ENCODE measurements at places on chromosomes 7 and 10. TPM values are rescaled to one million over a fixed set of nuclear protein-coding genes. Genes with fewer than 3 reads are reported as not detected.

- DNase-seq: no peak
Observed at GRCh38 chr10:25048450-25048849, 32.0 kb downstream of the THNSL1 start.

- DNase-seq: no peak
Observed at GRCh38 chr10:75347186-75347585, 54.4 kb downstream of the ZNF503 start.

GOLGA7B gene
- polyA plus RNA-seq: 1.3 TPM

GNGT1 gene
- not detected for polyA plus RNA-seq

- DNase-seq: no peak
Observed at GRCh38 chr7:151252961-151253711, 4.6 kb upstream of the SMARCD3 start.

DNA sequence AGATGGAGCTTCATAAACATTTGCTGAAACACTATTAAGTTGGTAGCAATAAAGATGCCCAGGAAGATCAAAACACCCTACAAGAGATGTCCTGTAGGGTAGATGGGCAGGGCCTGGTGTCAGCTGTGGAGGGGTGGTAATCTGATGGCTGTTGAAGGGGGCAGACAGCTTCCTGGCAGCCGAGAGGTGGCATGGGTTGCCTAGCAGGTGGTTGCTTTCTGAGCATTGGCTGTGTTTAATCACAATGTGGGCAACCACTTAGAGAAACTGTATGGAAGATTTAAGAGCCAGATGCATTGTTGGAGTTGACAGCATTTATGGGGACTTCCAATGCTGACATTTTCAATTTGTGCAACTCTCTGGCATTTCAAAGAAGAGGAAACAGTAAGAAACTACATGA lies 79.9 kb upstream of the SLC26A5 start:
- no peak for DNase-seq

OR13A1 gene
- not detected for polyA plus RNA-seq

CDH23 gene
- 1.1 TPM for polyA plus RNA-seq

- DNase-seq: no peak
Observed at GRCh38 chr10:29434111-29434510, 145.2 kb downstream of the LYZL1 start.

PRPF18 gene
- polyA plus RNA-seq: 42.8 TPM

DNA sequence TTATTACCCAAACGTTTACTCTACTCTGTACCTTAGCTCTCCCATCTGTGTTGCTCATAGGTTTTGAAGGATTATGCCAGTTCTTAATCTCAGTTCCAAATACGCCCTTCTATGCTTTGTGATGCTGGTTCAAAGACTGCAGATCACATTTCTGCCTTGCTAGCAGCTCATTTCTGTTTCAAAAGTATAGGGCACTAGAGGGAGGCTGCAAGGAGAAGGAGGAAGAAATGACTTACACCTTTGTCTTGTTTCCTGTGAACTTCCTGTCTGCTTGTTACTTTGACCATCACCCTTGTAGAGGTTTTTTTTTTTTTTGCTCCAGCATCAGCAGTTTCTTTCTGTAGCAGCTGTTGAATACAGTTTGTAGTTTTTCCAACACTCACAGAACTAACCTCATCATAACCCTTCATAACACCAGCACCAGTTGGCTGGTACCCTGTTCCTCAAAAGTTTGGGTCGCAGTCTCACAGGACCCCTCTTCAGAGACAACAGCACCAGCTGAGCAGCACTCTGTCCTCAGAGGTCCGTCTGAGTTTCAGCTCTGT lies 16.5 kb downstream of the SLK start:
- peak; percentile 25 for DNase-seq

ZNF503 gene
- not detected for polyA plus RNA-seq

DNA sequence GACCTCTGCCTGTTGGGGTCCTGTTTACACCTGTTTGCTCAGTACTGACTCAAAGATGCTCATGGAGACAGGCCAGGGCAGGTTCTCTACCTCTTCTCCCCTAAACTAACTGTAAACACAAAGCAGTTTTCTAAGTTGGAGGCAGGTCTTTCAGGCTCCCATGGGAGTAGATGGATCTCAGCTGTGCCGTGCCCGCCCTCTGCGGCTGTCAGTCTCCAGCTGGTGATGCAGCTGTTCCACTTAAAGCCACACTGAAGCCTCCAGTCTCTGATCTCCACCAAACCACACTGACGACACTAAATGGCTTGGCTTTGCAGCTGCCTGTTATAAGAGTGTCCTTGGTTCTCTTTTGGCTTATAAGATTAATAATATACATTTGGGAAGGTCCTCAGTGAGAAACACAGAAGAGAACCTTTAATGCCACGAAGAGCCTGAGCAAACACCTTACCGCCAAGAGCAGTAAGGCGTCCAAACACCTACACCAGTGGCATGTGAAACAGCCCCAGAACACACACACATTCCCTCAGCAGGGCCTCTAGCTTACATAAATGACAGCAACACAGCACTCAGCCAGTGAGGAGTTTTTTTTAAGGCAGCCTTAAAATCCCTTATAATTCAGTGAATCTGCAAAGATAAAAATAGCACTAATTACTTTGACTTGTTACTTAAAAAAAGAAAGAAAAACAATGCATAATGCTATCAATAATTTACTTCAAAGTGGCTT lies 60.4 kb upstream of the KCNIP2 start:
- no peak for DNase-seq

DNA sequence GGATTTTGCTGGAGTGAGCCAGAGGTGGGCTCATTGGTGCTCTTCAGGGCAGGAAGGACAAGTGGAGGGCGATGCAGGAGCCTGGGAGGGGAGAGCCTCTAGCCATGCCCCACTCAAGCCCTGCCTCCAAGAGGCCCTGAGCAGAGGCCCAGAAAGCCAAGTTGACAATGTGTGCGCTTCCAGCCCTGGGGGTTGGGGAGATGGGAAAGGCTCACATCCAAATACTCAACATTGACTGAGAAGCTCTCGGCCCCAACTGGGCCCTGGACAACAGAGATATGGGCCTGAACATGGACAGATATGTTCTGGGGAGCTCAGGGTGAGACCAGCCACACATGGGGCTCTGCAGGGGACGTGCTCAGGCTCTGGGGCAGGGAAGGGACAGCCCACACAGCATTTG lies 39.0 kb downstream of the FRMPD2 start:
- DNase-seq: no peak

ATG9B gene
- polyA plus RNA-seq: 38.7 TPM

FBXO24 gene
- 0.22 TPM for polyA plus RNA-seq

- DNase-seq: peak; percentile 51
Observed at GRCh38 chr10:133388973-133389818, 4.8 kb upstream of the MTG1 start.

DNA sequence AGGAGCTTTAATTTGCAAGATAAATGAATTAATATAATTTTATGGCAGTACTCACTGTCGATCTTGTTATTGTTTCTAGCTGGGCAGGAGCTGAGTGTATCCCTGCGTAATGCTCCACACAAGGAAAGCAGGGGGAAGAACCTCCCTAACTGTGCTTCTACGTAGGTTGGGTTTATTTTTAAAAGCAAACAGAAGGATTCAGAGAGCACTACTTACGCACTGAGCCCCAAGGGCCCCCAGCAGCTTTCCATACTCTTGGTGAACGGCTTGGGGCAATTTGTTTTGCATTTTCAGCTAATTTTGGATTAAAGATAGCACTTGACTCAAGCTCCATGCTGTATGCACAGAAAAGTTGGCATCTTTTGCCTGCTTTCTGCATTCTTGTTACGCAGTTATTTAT lies 9.6 kb downstream of the DUSP5 start:
- DNase-seq: no peak

GRCh38 chr7:132499065-132499464 lies 77.2 kb downstream of the PLXNA4 start:
- no peak for DNase-seq

DNA sequence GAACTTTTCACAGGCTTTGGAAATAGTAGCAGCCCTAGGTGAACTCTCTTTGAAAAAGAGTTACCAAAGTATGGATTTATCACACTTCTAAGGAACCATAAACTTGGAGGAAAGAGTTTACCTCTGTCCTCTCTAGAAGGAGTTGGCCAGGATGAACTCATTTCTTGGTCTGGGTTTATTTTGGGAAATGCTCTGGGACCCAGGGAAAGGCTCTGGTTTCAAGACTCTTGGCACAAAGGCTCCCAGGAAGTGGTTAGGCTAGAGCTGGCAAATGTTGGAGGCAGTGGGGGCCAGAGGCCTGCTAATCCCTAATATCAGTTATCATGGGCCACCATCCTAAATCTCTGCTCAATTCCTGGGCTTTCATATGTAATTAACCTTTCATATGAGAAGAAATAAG lies 36.3 kb upstream of the CDK6 start:
- no peak for DNase-seq

- no peak for DNase-seq
Observed at GRCh38 chr10:16566202-16566805, 44.6 kb upstream of the C1QL3 start.

- no peak for DNase-seq
Observed at GRCh38 chr7:99876491-99876890, 342 bp downstream of the OR2AE1 start.

DNA sequence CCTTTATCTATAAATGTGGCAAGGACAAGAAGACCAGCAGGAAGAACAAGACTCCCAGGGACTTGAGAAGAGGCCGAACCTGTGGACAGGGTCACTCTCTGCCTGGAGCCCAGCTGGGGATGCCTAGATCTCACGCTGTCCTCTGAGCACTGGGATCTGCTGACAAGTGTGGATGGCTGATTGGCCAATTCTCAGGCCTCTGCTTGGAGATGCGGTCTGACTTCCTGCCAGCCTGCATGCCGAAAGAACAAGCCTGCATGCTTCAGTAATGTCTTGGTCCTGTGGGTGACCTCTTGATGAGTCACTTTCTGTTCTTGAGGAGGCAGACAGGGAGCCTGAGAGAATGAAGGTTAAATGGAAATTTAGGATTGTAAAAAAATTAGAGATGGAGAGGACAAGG lies 84.7 kb downstream of the TMEM178B start:
- no peak for DNase-seq

UFSP1 gene
- polyA plus RNA-seq: 4.8 TPM

DNA sequence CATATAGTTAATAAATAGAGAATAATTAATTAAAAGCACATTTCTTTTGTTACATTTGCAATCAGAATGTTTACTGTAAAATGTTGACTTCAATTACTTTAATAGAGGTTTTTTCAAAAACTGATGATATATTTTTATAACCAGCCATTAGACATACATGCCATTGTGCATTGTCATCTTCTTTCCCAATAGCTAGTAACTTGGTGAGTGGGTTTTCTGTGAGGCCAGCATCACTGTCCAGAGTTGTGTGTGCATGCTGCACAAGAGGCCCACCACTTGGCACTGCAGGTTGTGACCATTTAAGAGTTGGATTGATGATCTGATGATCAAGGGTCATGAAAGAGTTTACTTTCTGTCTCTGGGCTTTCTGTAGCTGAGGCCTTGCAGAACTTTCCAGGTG lies 46.5 kb downstream of the TFEC start:
- no peak for DNase-seq

DNA sequence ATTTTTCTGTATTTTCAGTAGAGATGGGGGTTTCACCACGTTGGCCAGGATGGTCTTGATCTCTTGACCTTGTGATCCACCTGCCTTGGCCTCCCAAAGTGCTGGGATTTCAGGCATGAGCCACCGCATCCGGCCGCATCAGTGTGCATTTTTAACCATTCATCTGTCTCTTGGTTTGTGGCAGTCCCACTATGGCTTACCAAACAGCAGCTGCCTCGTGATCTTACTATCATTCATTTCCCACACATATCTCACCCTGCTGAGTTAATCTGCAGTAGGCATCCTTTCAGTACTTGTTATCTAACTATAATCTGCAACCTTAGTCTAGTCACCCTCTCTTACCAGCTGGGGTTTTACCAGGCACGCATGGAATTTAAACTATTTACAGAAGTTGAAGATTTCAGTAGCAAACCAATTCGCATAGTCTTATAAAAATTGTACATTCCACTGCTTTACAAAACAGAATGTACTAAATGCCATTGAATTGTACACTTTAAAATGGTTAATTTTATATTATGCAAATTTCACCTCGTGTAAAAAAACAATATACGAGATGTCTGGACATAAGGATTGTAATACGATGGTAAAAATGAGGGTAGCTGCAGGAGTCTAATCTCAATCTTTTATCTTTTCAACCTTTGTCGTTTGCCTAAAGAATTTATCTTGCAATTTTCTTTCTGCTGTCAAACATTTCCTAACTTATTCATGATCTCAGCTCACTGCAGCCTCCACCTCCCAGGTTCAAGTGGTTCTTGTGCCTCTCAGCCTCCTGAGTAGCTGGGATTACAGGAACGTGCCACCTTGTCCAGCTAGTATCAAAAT lies 4.6 kb upstream of the TBC1D12 start:
- no peak for DNase-seq

DNA sequence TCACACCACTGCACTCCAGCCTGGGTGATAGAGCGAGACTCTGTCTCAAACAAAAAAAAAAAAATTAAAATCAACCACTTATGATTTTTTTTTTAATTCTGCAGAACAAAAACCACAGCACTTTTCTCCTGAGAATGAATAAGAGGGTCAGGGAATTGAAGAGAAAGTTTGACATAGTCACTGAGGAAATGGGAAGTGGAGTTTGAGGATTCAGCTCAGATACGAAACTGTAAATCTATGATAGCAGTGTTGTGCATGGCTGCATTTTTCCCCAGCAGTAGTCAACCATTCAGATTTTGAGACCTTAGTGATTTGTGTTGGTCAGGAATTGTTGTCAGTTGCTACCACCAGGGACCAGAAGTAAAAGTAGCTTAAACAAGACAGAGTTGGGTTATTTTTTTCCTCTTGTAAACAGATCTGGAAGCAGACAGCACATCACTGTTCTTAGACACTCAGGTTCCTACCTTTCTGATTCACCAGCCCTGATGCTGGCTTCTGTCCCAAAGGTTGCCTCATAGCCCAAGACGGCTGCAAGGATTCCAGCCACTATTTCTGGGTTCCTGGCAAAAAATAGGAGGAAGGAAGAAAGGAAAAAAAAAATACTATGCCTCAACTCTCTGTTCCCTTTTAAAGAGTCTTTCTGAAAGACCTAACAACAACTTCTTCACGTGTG lies 20.1 kb downstream of the PILRA start:
- DNase-seq: no peak

DNA sequence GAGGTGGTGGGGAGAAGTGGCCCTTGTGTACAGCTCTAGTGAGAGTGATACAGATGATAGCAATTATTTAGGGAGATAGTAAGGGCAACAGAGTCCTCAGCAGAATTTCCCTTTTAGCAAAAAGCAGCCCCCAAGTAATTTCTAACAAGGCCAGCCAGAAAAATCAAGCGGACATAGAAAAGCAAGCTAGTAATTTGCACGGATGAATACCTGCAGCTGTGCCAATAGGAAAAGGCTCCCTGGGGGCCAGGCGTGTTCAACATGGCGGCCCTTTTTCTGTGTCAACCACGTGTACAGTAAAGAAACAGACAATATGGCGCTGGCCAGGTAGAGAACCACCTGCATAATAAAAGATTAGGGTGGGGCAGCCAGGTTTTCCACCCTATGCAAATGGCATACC lies 7.4 kb downstream of the MCM10 start:
- no peak for DNase-seq

WIPF3 gene
- not detected for polyA plus RNA-seq

SFTPA1 gene
- not detected for polyA plus RNA-seq

GIMAP8 gene
- polyA plus RNA-seq: 15.1 TPM

GRCh38 chr7:50462361-50462760 lies 12.2 kb upstream of the FIGNL1 start:
- no peak for DNase-seq
